ENCODE measurements at places on chromosomes 4 and X.
A peak's percentile ranks its signal among the peaks of the same experiment; 100 is the strongest.

DNA sequence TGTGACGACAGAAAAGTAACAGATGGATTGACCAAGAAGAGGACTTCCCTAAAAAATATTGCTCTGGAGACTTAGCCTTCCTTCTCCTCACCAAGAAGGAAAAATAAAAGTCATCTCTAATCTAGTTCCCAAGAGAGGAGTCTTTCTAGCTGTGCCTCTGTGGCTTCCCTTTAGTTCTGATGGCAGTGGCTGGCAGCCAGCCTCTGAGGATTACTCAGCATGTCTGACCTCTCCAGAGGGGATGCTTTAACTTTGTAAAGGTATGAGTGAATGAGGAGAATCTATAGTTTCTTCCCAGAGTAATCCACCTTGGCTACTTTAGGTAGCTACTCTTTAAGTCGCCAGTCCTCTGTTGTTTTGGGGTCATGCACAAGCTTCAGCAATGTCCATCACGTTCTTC lies 163.9 kb upstream of the KIT start:
- DNase-seq, result no peak

DNA sequence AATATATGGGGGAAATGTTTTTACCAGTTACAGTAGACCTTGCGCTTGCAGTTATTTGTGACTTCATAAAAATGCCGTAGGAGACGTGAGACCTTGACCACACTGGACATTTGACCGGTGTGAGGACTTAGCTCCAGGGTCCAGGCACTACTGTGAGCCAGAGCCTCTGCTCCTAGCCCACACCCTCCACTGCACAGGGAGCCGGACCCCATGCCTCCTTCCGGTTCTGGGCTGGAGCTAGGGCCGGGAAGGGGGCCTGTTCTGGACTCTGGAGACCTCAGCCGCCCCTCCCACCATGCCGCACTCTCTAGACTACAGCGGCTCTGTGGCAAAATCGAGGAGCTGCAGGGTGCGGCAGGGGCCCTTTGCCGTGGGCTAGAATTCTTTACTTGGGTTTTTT lies 5.3 kb downstream of the PCGF3 start:
- no peak for DNase-seq

GRCh38 chrX:16711219-16711811 lies 1.2 kb downstream of the CTPS2 start:
- DNase-seq, result no peak

DNA sequence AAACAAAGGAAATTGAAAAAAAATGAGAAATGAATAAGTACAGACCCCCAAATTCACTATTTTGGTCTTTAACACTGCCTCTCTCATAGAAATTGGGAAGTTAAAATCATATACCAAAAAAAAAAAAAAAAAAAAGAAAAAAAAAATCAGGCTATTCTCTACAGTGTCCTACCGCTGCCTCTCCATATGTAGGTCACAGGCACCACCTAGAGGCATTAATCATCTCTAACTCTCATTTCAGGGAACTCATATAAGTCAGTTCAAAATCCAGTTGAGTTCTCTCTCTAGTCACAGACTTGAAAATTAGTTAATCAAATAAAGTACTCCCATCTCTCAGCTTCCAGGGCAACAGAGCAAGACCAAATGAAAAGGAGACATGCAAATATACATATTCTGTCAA lies 47.9 kb downstream of the COX18 start:
- no peak for DNase-seq

DNA sequence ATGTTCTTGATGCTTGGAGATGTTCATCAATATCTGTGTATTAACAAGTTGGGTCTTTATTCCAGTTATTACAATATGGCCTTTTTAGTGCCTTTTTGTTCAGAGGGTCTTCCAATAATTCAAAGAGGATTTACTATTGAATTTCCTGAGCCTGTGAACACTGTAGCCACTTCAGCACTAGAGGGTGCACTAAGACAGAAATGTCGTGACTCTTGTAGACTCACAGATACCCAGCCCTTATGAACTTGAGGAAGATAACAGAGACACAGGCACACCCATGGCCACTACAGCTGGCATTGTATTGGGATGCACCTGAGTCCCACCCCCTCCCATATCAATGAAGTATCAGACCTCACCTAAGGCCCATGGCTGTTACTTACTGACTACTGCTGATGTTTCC lies 54.4 kb upstream of the ACTRT1 start:
- no peak for DNase-seq

GRCh38 chr4:123127875-123128274 lies 205.5 kb upstream of the NUDT6 start:
- no peak for DNase-seq

GRCh38 chr4:112884406-112884805 lies 165.0 kb upstream of the ANK2 start:
- DNase-seq, result no peak

- no peak for DNase-seq
Measured at GRCh38 chr4:98657531-98658286, 702 bp downstream of the TSPAN5 start.

DNA sequence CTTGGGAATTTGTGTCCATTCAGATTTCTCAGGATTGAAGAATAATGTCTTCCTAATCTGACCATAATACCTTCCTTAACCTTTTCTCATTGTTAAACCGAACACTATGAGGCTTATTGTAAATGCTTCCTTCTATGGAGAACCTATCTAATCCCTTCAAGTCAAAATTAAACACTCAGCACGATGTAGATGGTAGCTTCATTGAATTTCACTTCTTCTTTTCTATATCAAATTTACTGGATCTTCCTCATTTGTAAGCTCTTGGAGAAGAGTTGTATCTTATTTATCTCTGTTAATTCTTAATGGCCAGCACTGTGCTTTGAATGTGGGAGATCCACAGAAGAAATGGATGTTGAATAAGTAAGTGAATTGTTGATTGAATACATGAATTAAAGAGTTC lies 109.0 kb upstream of the RAPGEF2 start:
- no peak for DNase-seq

DNA sequence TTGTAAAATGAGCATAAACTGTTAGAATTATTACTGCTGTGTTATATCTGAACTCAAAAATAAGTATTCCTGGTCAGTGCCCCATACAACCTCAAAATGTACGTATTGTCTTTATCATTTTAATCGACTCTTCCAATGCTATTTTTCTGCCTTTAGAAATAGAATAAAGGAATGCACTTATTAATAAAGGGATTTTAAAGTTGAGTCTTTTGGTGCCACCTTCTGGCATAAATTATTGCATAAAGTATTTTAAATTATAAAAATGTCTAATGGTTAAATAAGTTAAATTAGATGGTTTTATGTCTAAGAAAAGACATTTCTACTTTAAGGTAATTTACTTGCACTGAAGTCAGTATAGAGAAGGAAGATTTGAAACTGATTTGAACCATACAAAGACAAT lies 424.0 kb upstream of the NDST4 start:
- DNase-seq, result no peak

DNA sequence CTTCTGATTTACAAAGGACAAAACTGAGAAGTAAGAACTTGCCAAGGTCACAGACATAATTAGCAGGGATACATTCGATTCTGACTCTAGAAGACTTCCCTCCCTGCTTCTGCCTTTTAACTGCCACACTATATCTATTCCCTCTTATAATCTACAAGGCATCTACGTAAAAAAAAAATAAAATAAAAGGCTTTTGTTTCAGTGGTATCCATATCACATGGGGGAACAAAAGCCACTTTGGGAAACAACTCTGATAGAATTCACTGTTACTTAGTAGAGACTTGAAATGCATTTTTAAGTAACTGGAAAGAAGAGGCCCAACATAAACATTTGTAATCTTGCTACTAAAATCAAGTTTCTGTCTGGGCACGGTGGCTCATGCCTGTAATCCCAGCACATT lies 247.2 kb downstream of the SCFD2 start:
- DNase-seq, result no peak

GRCh38 chr4:169659716-169660670 lies 39.6 kb downstream of the CLCN3 start:
- DNase-seq, result peak; percentile 68

GRCh38 chr4:92825791-92826190 lies 522.0 kb downstream of the GRID2 start:
- no peak for DNase-seq

GRCh38 chrX:14616301-14616700 lies 87.0 kb downstream of the GLRA2 start:
- no peak for DNase-seq

GRCh38 chrX:151488677-151489076 lies 74.8 kb upstream of the PASD1 start:
- no peak for DNase-seq

- DNase-seq, result no peak
Measured at GRCh38 chr4:68182382-68182820, 52.7 kb upstream of the TMPRSS11F start.

DNA sequence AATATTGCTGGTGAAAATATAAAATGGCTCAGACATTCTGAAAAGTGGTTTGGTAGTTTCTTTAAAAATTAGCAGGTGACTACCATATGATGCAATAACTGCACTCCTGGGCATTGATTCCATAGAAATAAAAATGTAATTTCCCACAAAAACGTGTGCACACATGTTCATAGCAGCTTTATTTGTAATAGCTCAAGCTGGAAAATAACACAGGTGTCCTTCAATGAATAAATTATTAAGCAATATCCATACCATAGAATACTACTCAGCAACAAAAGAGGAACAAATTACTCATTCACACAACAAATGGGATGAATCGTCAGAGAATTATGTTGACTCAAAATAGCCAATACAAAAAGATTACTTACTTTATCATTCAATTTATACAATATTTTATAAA lies 893.7 kb upstream of the SLIT2 start:
- no peak for DNase-seq

GRCh38 chr4:80184053-80184824 lies 13.1 kb upstream of the PRDM8 start:
- DNase-seq, result peak; percentile 92

DNA sequence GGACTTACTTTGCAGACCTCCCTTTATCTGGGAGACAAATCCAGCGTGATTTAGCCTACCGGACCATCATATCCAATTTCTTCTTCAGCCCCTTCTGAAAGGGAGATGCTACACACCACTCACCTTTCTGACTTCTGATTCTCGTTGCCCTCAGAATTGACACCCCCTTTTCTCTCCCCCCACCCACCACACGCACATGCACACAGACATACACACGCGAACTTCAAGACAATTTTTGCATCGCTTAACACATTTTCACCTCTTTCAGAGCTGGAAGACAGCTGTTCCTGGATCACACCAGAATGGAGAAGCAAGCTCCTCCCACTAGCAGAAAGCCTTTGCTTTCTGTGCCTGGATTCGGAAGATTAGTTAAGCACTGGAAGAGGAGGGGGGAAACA lies 1.0 kb upstream of the SNCA start:
- no peak for DNase-seq

All from left forelimb (tissue), 1 donor.